A549 treated with ZK216348 at 1 μM for 4 hours (cell line): ENCODE measurements at places on chromosomes 12 and 14. TPM values are rescaled to one million over a fixed set of nuclear protein-coding genes. Genes with fewer than 3 reads are reported as not detected.

Gene TAS2R20
- total RNA-seq = 0.13 to 0.30 TPM (median 0.18 TPM) in 4 of 5 replicates, not detected in the other

Gene TAS2R10
- 0.19 TPM in 1 of 5 replicates, not detected in the others for total RNA-seq

Gene TCL1B
- not detected in 5 replicates for total RNA-seq

Gene KITLG
- 8.5 to 16.2 TPM (median 14.1 TPM) in 5 replicates for total RNA-seq

Gene KIF5A
- total RNA-seq = 0.18 to 0.26 TPM (median 0.21 TPM) in 5 replicates

Gene BCL2L2
- total RNA-seq = 15.2 to 23.4 TPM (median 20.0 TPM) in 5 replicates

Gene HNRNPA1
- total RNA-seq = 1,510 to 3,025 TPM (median 1,619 TPM) in 5 replicates

Gene RNF34
- total RNA-seq = 33.9 to 42.7 TPM (median 36.0 TPM) in 5 replicates
